ENCODE measurements at places on chromosomes 4 and X.

- no peak for DNase-seq
Measured at GRCh38 chr4:147749811-147750321, 18.0 kb downstream of the ARHGAP10 start.

- no peak for DNase-seq
Measured at GRCh38 chr4:142801966-142802365, 44.1 kb downstream of the INPP4B start.

DNA sequence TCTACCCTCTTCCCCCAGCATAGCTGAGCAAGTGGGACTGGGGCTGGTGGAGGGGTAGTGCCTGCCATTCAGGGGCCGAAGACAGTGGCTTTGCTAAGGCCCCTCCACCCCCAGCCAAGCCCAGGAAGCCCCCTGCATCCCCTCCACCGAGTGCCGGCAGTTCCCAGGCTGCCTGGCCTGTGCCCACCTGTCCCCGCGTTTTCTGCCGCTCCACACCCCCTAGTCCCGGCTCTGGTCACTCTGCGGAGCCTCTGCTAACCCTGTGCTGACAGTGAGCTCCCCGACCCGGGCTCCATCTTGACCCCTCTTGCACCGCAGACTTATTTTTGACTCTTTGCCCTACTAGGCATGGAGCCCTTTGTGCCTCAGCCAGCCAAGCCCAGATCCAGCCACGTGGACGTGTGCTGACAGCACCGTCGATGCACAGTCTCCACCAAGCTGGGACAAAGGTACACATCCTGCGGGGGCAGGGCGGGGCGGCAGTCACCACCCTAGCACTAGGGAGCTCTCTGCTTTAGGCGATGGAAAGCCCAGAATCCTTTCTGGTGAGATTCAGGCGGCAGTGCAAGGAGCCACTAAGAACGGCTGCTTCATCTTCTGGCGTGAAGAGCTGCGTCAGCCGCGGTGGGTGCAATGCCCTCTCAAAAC lies 96.6 kb downstream of the PHKA2 start:
- no peak for DNase-seq

DNA sequence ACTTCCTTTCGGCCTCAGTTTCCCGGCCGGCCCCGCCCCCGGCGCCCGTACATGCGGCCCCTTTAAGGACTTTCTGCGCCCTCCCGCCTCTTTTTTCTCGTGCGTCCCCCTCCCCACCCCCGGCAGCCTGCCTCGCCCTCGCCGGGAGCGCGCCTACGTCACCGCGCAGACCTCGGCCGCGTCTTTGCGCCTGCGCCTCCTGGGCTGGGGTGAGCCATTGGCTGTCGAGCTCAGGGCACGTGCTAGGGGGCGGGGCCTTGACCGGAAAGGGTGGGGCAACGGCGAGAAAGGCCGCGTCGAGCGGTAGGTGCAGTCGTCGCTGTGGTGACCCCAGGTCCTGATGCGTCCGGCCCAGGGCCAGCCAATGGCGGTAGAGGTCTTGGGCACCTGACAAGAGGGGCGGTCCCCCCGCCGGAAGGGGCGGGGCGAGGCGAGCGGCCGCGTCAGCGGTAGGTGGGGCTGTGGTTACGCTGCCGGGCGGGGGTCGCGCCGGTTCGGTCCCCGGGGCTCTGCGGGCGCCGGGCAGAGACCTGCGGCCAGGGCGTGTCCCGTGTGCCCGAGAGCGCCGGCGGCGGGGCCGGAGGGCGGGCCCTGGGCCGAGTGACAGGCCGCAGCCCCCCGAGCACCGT lies at the start of gene UVSSA:
Gene UVSSA, plus strand, starts transcription at position 428 of the 629 bp plus-strand sequence. CDS start 884 bp downstream, outside the sequence.
- DNase-seq: peak; percentile 99

- no peak for DNase-seq
Measured at GRCh38 chrX:63661676-63662075, 123.3 kb downstream of the ARHGEF9 start.

DNA sequence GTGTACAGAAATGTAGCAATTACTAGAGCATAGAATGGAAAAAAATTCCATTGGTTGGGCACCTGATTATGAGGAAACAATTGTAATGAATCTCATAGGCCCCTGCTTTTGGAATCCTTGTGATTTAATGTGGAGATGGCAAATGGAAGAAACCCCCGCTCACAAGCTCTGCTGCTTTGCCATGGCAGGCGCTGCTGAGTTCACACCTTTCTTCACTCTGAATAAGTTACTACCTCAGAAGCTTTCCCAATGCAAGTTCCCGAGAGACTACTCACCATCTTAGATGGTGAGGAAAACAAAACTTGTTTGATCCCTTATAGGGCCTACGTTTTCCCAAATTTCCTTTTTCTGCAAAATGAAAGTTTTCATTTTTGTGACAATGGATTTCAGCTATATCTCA lies 266.6 kb upstream of the TAPT1 start:
- no peak for DNase-seq

GRCh38 chrX:10111364-10112148 lies 45.2 kb upstream of the CLCN4 start:
- no peak for DNase-seq

GRCh38 chr4:104592183-104592582 lies 97.5 kb upstream of the CXXC4 start:
- no peak for DNase-seq

DNA sequence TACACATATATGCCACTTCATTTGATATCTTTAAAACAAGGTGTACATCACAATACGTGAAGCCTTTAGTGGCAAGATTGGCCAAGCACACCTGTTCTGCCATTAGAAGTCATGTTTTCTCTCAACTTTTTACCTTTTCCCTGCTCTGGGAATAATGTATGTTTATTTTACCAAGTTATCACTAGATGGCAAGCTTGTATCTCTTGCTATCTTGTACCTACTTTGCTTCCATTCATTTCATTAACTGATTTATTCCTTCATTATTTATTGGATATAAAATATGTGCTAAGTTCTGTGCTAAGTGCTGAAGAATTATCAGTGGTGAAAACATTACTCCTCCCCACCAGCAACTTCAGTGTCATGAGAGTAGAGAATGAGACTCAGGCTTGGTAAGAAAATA lies 245.5 kb downstream of the ANK2 start:
- no peak for DNase-seq

DNA sequence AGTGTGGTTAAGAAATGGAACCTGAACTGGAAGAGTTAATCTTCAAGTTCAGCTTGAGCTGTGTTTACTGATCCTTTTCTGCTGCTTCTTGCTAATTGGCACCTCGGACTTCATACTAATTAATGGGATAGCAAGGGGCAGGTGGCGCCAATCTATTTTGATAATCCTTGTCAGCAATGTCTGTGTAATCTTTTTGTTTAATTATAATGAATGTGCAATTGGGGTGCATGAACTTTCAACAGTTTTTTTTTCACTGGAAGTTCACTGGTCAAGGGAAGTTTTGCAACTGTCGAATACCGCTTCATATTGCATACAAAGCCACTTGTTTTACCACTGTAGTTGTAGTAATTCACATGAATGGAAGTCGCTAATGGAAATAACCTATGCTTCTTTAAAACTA lies 261.0 kb downstream of the BMPR1B start:
- no peak for DNase-seq

- no peak for DNase-seq
Measured at GRCh38 chr4:7714176-7714575, 225.5 kb downstream of the AFAP1 start.

DNA sequence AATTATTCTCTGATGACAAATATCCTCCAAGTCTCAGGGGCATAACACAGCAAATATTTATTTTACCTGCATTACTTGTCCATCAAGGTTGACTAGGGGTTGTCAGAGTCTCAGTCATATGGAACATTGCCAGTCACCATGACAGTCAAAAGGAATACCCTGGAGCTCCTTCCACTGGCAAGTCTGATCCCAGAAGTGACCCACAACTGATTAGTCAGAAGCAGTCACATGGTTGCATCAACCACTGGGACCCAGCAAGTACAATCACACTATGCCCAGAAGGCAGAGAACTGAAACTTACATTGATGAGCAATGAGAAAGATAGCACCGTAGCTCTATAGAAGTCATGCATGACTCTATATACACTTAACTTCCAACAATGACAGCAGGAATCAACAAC lies 41.9 kb upstream of the SOD3 start:
- no peak for DNase-seq

DNA sequence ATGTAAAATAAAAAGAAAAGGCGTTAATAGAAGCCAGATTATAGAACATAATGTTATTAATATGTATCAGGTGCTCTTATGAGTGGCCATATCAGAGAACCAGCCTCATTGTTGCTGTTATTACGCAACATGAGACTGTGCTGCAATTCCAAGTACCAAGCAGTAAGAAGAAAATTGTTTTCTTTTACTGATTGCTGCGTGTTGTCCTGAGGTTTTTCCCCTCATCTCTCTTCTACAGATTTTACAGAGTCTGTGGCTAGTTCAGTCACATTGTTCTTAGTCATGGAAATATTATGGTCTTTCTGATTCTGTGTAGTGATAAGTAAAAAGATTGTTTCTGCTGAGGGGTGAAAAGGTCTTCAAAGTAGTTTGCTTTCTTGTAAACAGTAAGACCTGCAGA lies 55.9 kb downstream of the NPNT start:
- no peak for DNase-seq

Measured in stimulated activated CD4-positive, alpha-beta T cell treated with anti-CD3 and anti-CD28 coated beads, Interleukin-1b, Interleukin-23, amount 100 ng/mL, for 24 hours (primary cell).